CD4-positive, alpha-beta T cell treated with Interleukin-21 for 1 hour (primary cell): ENCODE measurements at places on chromosomes 4 and X.
A peak's percentile ranks its signal among the peaks of the same experiment; 100 is the strongest.

DNA sequence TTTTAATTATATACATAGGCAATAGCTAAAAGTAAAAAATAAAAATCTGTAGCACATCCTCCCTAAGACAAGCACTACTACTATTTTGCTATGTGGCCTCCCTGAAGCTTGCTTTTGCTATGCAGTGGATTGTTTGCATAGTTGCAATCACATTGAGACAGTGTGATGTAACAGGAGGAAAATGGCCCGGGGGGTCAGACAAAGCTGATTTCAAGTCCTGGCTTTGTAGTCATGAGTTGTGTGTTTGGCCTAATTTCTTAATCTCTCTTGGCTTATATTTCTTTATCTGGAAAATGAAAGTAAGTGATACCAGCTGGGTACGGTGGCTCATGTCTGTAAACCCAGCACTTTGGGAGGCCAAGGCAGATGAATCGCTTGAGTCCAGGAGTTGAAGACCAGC lies 166.6 kb downstream of the LHFPL1 start:
- no peak for DNase-seq

- no peak for DNase-seq
Observed at GRCh38 chr4:142112451-142112850, 476.1 kb downstream of the IL15 start.

GRCh38 chr4:92406488-92406887 lies 102.7 kb downstream of the GRID2 start:
- DNase-seq = no peak

GRCh38 chrX:71989768-71990426 lies 79.3 kb downstream of the NHSL2 start:
- DNase-seq = no peak

DNA sequence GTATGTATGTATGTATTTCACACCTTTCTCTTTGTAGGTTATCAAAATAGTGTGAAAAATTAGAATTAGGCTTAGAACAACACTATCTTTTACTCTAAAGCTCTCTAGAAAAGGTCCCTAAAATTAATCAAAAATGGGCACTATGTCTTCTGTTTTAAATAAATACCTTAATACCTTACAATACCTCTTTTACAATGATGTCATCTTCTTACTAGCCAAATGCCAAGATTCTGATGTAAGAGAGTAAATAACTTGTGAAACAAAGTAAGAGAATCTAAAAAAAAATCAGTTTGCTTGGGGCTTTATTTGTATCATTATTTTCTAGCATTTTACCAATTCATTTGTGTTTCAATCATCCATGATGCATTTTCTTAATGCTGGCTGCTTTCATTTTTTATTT lies 402.2 kb upstream of the MAGEB2 start:
- DNase-seq = no peak

- DNase-seq = no peak
Observed at GRCh38 chrX:10755439-10756334, 135.3 kb upstream of the MID1 start.

GRCh38 chrX:25537699-25538098 lies 521.9 kb upstream of the ARX start:
- DNase-seq = no peak

DNA sequence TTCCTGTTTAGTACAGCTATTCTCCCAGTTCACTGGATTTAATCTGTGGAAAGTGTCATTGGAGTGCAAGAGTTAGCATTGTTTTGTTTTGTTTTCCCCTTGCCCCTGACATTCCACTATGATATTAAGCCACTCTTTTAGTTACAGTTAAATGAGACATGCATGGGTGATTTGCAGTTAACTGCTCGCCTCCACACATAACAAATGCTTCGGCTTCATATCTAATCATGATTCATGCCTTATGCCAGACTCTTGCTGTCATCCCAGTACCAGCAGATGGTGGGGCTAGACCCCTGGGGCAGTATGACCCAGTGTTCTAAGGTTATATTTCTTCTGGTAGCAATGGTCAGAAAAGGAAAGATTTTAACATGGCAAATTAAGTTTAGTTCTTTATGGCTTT lies 80.1 kb downstream of the RAP1GDS1 start:
- no peak for DNase-seq

GRCh38 chr4:113823291-113823659 lies 61.7 kb upstream of the CAMK2D start:
- no peak for DNase-seq

DNA sequence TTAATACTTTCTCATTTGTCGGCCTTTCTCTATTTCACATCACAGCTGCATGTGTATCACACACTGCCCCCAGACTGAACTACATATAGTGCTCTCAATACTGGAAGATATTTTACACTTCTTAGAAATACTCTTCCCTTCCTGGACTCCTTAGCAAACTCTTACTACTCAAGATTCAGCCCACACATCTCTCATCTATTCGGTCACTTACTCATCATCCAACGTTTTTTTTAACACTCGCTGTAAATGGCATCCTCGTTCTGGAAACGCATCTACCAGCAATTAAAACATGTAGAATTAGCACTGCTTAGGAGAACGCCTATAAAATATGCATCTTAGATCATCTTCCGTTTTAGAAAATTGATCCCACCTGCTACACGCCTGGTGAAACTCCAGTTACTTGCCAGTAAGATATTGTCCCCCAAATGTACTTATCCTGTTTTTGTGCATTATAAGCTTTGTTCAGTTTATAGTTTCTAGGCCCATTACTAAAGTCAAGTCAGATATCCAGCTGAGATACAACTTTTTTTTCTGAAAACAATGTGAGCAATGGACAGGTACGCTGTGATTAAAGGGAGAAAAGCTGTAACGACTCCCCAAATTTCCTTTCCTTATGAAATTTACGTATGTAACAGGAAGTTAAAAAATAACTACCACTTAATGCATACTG lies 1.0 kb downstream of the LRP2BP start:
- peak; percentile 21 for DNase-seq

GRCh38 chrX:31124536-31124935 lies 52.7 kb upstream of the FTHL17 start:
- DNase-seq = no peak

DNA sequence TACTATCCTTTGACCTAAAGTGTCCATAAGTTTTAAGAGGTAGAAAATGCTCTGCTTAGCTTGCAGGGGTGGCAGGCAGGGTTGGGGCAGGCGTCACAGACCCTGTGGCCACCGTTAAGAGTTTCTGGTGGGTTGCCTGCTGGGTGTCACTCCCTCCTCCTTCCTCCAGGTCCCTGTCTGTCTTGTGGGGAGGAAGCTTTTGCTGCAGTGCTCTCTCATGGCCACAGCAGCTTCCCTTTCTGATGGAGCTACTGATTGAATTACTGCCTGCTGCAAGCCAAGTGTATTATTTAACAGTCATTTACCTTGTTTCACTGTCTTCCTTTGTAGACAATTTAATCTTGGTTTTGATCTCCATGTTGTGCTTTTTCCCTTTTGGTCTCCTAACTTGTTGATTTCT lies 384.6 kb downstream of the IDS start:
- DNase-seq = no peak

GRCh38 chrX:97446298-97446882 lies 562.7 kb downstream of the RPA4 start:
- no peak for DNase-seq

GRCh38 chrX:39757971-39758370 lies 339.8 kb downstream of the BCOR start:
- DNase-seq = no peak

DNA sequence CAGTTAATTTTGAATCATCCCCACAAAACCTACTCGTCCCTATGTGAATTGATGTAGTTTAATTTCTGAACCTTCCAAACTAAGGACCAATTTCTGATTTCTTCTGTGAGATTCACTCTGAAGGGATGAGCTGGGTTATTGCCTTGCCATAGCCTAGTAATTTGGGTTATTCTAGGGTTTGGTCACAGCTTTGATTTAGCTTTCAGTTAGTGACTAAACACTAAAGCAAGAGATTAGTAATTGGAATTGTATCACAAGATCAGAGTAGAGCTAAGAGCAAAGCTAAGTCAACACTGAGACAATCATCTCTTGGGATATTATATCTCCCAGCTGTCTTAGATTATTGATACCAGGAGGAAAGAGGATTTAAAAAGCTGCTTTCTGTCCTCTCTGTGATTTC lies 588.0 kb downstream of the CCSER1 start:
- no peak for DNase-seq

- DNase-seq = no peak
Observed at GRCh38 chrX:9528498-9528897, 63.6 kb downstream of the TBL1X start.

DNA sequence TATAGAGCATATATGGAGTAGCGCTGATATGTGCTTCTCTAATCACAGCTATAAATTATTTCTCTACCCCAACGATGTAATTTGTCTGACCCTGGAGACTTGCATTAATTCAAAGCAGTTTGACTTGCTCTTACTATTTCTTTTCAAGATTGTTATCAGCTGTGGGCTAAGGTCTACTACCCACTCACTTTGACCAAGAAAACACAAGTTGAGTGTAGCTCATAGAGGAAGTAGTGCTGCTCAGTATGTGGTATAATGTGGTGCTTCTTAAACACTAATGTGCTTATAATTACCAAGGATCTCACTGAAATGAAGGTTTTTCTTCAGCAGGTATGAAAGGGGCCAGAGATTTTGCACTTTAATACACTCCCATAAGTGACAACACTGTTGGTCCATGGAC lies 70.1 kb downstream of the INPP4B start:
- DNase-seq = no peak

DNA sequence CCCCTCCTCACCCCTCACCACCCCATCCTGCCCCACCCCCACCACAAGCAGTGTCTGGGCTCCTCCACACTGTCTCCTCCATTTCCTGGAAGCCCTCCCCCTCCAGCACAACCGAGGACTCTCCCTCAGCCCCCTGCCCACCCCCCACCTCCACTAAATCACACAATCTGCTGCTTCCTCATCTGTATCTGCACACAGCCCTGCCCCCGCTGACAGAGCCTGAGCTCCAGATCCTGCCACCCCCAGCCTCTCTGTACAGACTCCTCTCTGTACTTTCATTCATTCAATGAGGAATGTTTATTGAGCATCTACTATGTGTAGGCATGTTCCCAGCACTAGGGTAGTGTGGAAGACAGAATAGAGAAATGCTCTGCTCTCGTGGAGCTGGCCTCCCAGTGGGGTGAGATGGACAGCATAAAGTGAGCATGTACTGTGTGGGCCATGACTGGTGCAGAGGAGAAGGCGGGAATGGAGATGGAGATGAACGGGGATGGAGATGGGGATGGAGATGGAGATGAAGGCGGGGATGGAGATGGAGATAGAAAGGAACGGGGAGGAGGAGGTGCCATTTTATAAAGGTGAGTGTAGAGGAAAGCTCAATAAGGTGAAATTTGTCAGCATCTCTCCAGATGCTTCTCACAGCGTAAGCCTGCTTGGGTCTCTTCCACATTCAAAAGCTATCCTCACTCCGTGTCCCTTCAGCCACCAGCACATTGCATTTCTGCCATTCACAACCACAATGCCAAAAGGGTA lies 2.5 kb upstream of the PPP2R2C start:
- no peak for DNase-seq

DNA sequence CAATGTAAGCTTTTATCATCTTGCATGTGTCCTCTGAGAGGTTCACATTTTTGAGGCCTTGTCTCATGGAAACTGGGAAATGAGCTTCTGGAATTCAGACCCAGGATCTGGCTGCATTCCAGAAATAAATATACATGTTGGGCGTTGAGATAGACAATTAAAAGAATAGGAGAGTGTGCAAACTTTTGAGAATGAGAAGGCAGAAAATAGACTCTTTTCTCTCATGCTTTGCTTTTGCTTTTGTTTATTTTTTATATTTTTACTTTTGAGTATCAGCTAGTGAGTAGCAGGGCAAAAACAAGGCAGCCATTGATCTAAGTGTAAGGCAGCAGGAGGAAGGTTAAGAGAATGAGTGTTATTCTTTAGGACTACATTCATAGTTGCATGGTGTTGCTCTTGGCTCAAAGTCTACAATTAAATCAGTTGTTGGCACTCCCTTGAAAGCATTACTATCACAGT lies 12.4 kb downstream of the SHROOM3 start:
- DNase-seq = no peak

GRCh38 chrX:13396924-13397323 lies 77.1 kb upstream of the ATXN3L start:
- DNase-seq = no peak

DNA sequence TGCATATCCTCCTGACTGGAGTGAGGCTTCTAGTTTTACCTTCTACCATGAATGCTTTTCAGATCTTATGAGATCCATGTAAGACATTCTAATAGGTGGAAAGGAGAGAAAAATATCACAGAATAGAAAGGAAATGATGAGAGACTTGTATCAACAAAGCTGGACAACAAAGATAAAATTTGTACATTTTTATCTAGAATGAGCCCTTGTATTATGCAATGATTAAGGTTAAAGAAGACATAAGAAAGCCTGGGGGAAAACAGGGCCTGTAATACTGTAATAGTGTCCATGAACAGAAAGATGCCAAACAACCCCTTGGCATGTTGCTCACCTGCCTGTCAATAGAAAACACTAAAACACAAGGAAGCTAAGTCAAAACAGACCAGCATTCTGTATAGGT lies 44.2 kb upstream of the SCRG1 start:
- DNase-seq = no peak

- DNase-seq = no peak
Observed at GRCh38 chr4:14434483-14434882, 567.8 kb upstream of the CPEB2 start.

GRCh38 chrX:72169008-72169728 lies 12.4 kb upstream of the PIN4 start:
- DNase-seq = peak; percentile 82

GRCh38 chrX:108736509-108737479 lies at the start of gene IRS4:
Gene IRS4, minus strand, starts transcription at chrX:108736563.
- no peak for DNase-seq

GRCh38 chr4:135508006-135508714 lies 1306.6 kb upstream of the PABPC4L start:
- no peak for DNase-seq

GRCh38 chr4:40283413-40283812 lies 51.7 kb upstream of the CHRNA9 start:
- DNase-seq = no peak

DNA sequence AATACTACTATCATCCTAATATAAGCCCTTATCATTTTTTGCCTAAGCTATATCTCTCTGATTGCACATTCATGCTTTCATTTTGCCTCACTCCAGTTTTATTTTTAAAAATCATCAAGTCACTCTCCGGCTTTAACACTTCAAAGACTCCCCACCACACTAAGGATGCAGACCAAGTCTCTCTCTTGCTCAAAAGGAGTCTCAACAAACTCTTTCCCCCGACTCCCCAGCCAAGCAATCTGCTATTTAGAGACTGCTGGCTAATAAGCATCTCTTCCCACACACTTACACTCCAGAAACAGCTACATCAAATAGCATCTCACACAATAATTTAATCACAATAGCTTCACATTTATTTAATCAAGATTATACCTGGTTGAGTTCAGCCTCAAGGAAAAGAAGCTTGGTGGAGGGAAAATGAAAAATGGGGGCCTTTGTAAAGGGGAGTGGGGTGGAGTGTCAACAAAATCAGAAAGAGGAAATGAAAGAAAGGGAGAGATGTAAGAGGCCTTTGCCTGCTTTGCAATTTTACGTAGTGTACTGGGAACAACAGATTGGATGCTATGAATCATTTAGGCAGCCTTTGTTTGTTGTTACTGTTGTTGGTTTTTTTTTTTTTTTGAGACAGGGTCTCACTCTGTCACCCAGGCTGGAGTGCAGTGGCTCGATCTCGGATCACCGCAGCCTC lies 104.1 kb upstream of the MCF2 start:
- DNase-seq = no peak
